ENCODE measurements at places on chromosomes 7 and 10.

DNA sequence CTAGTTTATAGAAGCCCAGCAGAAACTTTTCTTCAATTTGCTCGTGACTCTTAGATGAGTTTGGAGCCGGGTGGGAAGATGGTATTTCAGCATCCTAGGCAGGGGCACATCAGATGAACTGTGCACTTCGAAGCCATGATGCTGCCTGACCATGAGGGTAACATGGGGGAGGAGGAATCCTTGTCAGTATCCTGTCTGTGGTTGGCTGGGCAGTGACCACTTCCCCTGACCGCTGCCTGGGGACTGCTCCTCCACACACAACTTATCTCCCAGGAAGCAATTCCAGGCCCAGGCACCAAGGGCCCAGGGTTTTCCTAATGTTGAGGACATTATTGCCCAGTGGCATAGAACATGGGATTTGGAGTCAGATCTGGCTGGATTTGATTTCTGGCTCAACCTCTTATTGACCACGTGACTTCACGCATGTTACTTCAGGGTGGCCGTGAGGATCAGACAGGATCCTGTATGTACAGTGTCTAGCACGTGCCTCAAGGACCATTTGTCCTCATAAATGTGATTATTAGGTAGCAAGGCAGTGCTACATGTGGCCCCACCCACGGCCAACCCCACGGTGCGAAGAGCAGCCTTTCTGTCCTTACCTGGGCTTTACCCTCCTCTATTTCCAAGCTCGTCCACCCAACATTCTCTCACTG lies 65.2 kb downstream of the PTPRE start:
- DNase-seq: no peak

DNA sequence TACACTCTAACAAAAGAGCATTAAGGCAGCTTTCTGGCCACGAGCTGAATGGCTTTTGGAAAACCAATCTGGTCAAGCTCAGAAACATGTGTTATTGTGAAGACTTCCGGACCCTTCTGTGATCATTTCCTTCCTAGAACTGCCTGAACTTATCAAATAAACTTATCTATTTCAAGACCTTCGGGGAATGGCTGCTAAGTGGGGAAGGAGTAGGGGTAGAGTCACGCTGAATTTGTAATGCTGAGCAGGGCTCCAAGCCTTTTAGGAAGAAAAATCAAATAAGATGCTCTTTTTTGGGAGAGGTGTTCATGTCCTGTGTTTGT lies 56.6 kb downstream of the PAPSS2 start:
- peak; percentile 46 for DNase-seq

DNA sequence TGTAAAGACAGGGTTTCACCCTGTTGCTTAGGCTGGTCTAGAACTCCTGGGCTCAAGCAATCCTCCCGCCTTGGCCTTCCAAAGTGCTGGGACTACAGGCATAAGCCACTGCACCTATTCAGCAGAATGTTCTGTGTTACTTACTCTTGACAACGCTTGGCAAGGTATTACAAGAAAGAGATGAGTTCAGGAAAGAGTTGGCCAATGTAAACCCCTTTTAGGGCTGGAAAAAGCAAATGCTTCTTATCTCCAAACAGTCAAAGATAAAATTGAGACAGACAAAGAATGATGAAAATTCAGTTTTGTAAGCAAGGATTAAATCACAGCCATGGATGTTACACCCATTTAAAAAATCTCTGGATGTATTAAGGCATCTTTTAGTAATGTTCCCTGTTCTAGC lies 114.0 kb upstream of the PODXL start:
- no peak for DNase-seq

DNA sequence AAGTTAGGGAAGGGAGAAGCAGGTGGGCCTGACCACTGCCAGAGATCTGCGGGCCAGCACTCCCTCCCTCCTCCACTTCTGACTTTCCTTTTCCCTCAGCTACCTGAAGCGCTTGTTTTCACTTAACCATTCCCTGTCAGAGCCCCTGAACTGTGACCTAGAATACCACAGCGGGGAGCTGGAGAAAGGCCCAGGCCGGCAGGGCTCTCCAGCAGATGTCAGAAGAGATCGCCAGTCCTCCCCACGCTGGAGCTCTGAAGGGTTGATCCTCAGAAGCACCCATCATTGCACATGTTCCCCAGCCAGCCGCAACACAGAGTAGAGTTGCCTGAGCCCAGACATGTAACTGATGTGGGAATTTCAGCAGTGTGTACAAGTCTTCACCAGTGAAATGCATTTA lies 44.4 kb upstream of the GAD2 start:
- no peak for DNase-seq

GRCh38 chr10:30736685-30737232 lies 107.2 kb upstream of the LYZL2 start:
- peak; percentile 16 for DNase-seq

DNA sequence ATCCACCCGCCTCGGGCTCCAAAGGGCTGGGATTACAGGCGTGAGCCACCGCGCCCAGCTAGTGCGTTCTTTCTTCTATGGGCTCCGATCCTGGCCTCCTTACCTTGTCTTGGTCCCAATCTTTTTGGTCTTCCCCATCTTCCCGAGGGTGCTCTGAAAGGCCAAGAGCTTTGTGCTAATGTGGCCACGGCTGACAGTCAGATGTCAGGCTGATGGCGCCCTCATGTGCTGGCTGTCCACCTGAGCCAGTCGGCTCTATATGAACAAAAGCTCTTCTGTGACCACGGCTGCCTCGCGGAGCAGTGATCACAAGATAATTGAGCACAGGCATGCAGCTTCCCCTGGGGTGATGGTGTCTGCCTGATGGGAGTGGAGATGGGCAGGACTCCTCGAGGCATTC lies 11.0 kb upstream of the AHCYL2 start:
- peak; percentile 51 for DNase-seq

DNA sequence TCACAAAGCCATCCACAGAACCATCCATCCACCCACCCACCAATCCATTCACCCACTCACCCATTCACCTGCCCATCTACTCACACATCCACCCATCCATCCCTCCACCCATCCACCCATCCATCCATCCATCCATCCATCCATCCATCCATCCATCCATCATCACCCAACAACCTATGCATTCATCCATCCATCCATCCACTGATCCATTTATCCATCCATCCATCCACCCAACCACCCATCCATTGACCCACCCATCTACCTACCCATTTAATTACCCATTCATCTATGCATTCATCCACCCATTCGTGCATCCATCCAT lies 5.4 kb downstream of the TMEM270 start:
- no peak for DNase-seq

DNA sequence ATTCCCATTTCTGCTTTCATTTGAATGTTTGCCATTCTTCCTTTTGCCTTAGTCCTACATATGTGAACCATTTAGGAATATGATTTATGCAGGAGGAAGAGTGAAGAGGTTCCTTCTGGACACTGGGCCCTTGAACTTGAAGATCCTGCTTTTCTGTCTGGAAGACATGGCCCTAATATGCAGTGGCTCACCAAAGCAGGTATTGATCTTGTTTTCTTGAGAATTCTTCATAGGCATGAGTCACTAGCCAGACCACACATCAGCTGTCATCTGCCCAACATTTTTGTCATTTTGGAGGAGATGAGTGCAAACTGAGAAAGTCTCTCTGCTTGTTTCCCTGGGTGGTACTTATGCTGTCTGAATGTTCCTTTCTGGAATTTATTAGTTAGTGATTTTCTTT lies 382.6 kb downstream of the LRMDA start:
- no peak for DNase-seq

GRCh38 chr7:105261689-105262088 lies 127.0 kb downstream of the SRPK2 start:
- peak; percentile 53 for DNase-seq

DNA sequence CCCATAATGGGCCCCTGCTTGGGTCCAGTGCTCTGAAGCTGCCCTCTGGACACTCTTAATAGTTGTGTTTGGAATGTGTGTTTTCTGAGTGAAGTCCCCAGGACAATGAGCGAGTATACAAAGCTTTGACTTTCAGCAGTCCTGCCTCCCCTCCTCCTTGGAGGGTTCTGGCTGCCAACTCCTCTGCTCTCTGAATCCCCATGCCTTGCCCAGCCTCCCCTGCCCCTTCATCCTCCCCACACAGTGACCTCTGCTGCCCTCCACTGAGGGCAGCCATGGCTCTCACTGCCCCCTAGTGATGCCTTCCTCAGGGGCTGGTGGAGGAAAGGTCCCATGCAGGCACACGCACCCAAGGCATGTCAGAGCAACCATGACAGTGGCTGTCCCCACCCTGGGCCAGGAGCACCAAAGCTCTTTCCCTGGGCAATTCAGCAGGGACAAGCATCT lies 40.9 kb downstream of the FRMPD2 start:
- no peak for DNase-seq

DNA sequence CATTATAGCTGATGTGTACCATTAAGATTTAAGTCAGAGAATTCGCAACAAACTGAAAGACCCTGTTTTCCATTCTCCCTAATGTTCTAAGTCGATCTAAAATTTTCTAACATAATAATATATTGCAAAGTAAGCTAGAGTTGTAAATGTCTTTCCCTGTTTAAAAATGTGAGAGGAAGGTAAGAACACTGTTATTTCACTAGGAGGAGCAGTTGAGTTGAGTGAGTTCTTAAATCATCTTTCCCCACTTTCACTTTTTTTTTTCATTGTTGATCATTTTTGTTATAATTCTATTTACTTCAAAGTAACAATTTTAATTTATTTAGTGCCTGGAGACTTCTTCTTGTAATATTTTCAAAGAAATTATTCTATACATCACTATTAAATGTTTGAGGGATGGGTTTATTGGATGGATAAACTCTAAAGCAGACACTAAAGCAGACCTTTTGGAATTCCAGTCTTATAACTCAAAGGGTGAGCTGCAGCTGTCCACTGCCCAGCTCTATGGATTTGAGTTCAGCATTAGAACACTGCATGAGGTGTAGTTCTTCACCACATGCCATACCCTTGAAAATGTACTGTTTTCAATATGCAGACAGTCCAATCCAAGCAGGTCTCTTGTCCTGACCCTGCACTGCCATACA lies 181.3 kb upstream of the FZD1 start:
- DNase-seq: peak; percentile 20

- no peak for DNase-seq
Observed at GRCh38 chr10:110822712-110823311, 48.9 kb upstream of the PDCD4 start.

GRCh38 chr10:29353887-29354561 lies 65.2 kb downstream of the LYZL1 start:
- no peak for DNase-seq
